ENCODE measurements at places on chromosomes 5 and 9. TPM values are rescaled to one million over a fixed set of nuclear protein-coding genes. Genes with fewer than 3 reads are reported as not detected.

The ANKHD1 gene
- 80.0 TPM for total RNA-seq

GRCh38 chr9:123925819-123926218, 4.1 kb downstream of the DENND1A start:
- no peak for DNase-seq

The GEMIN5 gene
- 27.5 TPM for total RNA-seq

The PLGRKT gene
- 6.3 TPM for total RNA-seq

The FOXE1 gene
- 0.09 TPM for total RNA-seq

GRCh38 chr5:110536120-110537115, 190.1 kb downstream of the TMEM232 start:
- no peak for DNase-seq

GRCh38 chr5:142281966-142282365, 42.9 kb downstream of the SPRY4 start:
- DNase-seq = no peak

GRCh38 chr9:92141144-92142129, 26.2 kb upstream of the SPTLC1 start:
- peak; percentile 52 for DNase-seq

The SV2C gene
- not detected for total RNA-seq

All from dermis blood vessel endothelial cell (primary cell).